ENCODE measurements at places on chromosomes 6 and 20.

GRCh38 chr6:16132909-16133308 is 4.0 kb downstream of the MYLIP start:
- no peak for DNase-seq

DNA sequence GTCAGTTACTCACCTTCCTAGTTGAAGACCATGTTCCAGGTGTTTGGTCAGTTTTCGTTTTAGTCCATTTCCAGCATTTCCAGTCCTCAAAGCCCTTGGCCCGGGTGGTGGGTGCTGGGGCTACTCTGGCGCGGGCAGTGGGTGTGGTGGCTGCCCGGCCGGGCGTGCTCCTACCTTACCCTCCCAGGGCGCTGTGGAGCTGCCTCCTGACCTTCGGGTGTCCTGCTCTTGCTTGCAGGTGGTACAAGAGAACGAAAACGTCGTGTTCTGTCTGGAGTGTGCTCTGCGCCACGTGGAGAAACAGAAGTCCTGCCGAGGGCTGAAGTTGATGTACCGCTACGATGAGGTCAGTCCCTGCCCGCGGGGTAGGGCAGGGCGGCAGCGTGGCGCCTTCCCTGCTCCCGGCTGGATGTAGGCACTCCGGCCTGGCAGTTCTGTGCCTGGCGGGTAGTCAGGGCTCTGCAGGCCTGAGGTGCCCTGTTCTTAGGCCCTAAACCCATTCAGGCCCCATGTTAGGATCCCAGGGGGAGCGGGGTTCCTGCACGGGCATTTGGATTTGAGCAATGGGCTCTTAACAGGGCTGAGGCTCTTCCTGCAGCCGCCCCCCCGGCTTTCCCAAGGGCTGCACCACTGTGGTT is 145.8 kb downstream of the DTNBP1 start:
- DNase-seq, result no peak

DNA sequence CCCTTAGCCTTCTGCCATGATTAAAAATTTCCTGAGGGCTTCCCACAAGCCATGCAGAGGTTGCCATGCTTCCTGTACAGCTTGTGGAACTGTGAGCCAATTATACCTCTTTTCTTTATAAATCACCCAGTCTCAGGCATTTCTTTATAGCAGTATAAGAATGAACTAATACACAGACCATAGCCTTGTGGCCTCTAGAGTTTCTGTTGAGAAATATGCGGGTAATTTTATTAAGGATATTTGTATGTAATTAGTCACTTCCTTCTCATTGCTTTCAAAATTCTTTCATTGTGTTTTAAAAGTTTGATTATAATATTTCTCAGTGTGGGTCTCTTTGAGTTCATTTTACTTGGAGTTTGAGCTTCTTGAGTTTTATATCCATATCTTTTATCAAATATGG is 484.9 kb downstream of the COL12A1 start:
- DNase-seq, result no peak

- DNase-seq, result no peak
These were observed 31.4 kb downstream of the BEND3 start for GRCh38 chr6:107083921-107084320.

DNA sequence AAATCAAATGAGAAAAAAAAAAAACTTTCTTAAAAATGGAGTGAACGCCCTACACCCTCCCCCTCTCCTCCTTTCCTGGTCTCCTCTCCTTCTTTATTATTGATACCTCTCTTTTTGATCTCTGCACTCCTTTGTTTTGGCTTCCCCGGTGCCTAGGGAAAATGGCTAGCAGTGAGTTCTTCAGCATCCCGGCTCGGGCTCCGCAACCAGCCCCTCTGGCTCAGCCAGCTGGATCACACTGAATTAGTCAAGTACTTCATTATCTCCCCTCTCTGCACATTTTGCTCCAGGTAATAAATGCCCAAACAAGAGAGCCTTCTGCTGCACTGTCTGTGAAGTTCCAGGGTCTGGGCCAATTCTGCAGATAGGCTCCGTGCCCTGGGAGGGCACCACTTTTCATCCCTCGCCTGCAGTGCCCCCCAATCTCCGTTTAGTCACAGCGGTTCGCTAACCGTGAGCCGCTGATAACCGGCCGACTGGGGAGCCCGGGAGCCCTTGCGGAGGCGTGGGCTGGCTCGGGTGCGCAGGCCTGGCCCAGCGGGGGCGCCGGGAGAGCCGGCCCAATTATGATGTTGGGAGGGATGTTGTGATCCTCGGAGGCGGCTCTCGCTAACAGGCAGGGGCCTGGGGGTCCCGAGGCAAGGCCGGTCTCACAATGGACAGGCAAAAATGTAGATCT is 301.9 kb downstream of the TFAP2A start:
- no peak for DNase-seq

DNA sequence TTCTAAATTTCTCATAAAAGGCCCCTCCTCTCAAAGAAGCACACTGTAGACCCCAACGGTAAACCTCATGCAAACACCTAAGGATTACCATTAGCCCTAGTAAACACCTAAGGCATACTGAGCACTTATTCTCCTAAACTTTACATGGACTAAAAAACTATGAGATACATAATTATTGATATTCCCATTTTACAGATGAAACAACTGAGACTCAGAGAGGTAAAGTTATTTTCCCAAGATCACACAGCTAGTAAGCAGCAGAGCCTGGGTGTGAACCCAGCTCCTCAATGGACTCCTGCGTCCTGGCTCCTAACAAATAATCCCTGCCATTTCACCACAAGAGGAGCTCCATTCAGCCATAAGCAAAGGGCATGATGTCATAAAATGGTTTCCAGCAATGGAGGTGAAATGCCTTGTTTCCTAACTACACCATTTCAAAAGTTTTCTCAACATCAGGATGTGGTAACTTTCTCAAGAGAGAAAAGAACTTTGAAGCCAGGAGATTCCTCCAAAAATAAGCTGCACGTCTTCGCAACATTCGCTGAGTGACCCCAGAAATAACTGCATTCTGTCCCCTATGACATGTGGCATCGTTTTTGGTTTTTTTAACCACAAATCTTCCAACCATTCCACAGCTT is 4.1 kb downstream of the ATP9A start:
- DNase-seq, result no peak

DNA sequence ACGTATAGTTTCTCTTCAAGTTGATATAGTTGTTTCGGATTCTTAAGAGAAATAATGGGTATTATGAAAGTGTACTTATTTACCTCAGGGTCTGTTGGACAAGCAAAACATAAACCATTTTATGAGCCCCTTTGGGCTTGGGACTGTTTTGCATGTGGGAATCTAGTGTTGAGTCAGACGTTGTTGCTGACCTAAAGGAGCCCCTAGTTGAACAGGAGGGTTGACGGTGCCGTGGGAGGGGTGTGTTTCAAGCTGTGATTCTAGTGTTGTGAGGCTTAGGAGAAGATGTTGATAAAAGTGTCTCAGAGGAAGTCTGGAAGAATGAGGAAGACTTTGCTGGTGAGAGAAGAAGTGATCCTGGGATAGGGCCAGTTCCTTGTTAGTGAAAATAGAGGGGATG is 140.0 kb downstream of the ARID1B start:
- no peak for DNase-seq

GRCh38 chr6:106360989-106361430 is 493 bp downstream of the CRYBG1 start:
- DNase-seq, result no peak

- no peak for DNase-seq
These were observed 18.2 kb upstream of the ZNF831 start for GRCh38 chr20:59145247-59145923.

DNA sequence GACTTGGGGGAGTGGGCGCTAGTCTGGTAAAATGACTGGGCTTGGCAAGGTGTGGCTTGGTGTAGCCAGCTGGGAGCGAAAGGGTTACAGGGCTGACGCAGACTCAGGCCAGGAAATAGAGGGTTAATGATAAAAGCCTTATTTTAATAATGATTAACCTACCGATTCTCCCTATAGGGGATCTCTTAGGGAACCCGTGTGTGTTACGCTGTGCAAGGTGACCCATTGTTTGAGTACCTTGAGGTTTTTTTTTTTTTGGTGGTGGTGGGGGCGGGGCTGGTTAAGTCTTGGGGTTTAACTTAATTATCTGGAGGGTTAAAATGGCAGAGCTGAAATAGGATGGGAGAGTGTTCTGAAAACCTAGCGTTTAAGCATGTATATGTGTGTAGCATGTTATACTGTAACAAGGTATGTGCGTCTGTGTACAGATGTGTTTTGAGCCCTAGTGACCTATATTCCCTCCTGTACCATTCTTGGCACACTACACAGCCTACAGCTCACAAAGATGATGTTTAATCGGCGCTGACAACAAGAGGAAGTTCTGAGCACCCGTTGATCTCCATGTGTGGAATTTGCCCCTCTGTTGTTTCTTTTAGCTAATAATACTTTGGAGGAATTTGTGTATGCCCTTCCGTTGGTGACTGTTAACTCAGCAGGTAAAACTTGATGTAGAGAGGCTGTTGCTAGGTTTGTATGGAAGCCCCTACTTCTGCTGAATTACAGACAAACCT is 1.3 kb downstream of the CARMIL1 start:
- no peak for DNase-seq

GRCh38 chr6:37272834-37273566 is 15.1 kb upstream of the TMEM217 start:
- DNase-seq, result no peak

DNA sequence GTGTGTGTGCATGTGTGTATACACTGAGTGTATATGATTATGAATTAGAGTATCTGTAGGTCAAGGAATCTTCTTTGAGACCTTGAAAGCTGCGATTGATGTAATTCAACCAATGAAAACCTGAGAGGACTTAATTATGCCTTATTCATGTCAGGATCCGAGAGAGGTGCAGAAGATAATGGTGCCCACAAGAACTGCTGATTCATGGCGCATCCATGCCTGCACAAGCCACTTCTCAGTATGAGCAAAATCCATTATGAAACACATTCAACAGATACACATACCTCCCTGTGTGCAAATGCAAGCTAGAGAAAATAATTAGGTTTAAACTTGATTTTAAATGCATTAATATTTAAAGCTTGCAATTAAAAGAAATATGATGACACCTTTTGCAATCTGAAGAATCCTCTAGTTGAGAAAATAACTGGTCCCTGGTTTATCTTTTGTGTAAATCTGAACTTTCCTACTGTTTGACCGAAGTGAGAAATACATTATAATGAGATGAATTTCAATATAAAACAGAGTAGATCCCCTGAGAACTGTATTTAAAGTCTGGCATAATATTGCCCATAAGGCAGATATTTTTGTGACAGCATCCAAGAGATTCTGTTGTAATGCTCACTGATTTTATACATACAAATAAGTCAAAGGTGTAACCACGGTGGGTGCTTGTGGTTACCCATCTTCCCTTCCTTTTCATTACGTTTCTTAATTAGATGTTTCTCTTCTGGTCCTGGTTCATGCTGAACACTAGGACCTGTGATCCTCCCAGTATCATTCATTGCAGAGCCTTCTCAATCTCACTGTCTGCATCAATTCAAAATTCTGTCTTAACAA is 45.6 kb downstream of the LY86 start:
- no peak for DNase-seq

DNA sequence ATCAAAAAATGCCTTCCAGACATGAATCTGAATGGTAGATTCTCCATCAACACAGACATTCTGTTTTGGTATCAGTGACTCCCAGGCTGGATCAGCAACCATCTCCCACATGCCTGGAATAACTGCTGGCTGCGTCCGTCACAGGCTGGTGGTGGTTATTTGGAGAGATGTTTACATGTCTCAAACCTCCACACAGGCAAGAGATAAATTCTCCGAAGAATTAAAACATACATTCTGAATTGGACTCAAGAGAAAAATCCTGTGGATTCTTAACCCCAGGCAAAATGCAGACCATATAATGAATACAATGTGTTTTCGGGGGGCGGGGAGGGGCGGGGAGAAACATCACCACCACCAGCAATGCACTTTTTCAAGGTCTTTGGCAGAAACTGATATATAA is 108.2 kb downstream of the THBS2 start:
- no peak for DNase-seq

GRCh38 chr6:123635144-123635543 is 1.6 kb downstream of the TRDN start:
- no peak for DNase-seq

- DNase-seq, result no peak
These were observed 297.9 kb downstream of the UTRN start for GRCh38 chr6:144582939-144583613.

GRCh38 chr6:3117912-3118352 is 579 bp upstream of the BPHL start:
- no peak for DNase-seq

DNA sequence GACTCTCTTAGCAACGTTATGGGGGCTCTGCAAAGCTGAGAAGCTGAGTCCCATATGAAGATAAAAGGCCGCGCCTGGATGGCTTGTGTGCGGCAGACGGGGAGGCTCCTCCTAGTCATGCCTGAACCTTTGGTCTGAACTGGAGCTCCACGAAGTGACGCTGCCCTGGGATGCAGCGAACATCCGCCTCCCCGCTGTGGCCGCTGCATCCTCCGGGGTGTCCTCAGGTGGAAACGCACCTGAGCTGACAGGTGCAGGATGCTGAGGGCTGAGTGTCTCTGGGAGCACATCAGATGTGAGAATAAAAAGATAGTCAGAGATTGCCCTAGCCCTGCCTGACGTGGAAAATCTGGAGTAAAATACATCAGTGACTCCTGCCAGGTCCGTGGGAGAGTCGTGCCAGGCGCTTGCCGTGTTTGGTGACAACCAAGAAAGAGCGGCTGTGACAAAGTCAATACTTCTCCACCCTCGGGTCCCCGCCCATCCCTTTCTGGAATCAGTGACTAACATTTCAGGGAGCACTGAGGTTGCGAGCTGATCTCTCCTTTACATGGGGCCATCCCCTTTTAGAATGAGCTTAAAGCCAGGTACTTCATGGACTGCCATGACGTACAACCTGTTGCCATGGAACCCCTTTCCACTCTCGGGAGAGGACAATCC is 162.8 kb upstream of the AFDN start:
- no peak for DNase-seq

GRCh38 chr20:33684533-33685327 is 1.5 kb downstream of the E2F1 start:
- DNase-seq, result no peak

DNA sequence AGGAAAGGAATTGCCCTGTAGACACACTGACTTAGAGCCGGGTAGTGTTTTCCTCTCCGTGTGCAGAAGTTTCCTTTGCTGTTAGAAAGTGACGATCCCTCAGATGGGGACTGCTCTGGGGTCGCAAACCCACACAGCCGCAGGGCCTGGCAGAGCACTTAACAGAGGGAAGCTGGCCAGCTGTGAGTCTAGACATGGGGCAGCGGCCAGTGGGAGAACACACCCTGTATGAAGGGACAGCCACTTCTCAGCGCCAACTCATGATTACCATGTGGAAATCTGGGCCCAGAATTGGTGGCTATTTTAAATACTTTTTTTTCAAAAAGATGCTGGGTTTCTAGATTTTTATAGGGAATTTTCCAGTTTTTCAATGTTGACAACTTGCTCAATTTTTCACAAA is 39.4 kb downstream of the SLC9A8 start:
- no peak for DNase-seq

Measured in osteocyte (in vitro differentiated cells).